ENCODE measurements at places on chromosomes 1 and 21.

DNA sequence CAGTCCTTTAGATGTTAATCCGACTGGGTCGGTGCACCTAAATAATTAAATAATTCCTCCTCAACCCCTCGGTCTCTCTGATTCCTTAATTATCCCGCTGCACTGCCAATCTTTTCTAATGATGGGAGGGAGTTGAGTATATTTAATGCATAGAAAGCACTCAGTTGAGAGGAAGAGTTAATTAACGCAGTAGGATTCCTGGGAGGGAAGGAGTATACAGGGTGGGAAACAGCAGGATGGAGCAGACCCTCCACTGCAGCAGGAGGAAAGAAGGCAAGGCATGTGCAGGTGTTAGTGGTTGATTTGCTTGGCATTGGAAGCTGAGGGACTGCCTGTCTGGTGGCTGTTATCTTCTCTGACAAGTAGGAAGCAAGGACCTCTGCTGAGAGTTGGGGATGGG, 9.9 kb upstream of the REN start:
- no peak for DNase-seq

DNA sequence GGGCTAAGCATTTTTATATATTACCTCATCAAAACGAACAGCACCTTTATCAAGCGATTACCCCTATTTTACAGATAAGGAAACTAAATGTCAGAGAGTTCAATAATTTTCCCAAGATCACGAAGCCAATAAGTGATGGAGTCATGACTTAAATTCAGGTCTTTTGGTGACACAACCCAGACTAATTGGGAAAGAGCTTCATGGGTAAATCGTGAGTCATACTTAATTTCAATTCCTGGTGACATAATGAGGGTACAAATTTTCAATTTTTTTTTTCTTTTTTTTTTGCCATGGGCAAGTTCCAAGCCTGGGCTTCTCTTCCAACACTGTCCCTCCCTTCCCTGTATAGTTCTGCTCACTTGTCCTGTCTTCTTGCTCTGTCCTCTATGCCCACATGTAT, 30.1 kb upstream of the IL10 start:
- DNase-seq: no peak

- no peak for DNase-seq
These were observed 57.8 kb downstream of the EPB41 start for GRCh38 chr1:28971980-28972771.

GRCh38 chr1:240800291-240800690, 188.3 kb upstream of the GREM2 start:
- no peak for DNase-seq

GRCh38 chr1:151787689-151788088, 2.6 kb downstream of the TDRKH start:
- DNase-seq: no peak

DNA sequence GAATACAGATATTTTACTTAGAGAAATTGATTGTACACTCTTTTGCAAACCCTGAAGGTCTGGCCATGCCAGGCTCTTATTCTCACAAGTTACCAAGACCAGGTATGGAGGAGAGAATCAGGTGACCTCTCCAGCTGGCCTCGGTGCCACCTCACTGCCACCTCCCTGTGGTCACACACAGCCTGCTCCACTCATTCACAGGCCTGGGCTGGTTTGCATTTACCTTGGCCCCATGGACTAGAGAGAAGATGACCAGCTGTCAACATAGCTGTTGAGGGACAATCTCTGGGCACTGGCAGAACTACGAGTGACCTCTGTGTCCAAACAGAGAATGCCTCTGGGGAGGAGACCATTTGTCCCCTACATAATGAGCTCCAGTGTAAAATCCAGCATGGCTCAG, 291.2 kb upstream of the RUNX1 start:
- DNase-seq: no peak

- no peak for DNase-seq
These were observed 268.9 kb downstream of the TGFB2 start for GRCh38 chr1:218614031-218614430.

GRCh38 chr21:31457675-31458074, 113.6 kb upstream of the TIAM1 start:
- DNase-seq: no peak

DNA sequence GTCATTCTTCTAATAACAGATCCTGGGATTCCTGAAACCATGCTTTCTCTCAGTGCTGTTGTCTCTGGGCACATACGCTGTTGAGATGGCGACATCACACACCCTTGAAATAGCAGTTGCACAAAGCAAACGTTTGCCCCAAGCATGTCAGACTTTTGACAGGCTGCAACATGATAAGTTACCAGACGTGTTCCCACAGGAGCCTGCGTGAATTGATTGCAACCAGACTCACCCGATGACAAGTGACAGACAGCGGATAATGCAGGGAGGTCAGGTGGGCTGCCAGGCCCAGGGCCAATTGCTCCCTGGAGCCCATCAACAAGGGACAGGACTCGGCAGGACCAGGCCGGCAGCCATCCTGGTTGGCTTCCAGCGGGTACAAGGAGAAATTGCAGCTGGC, 310.9 kb downstream of the SIPA1L2 start:
- DNase-seq: no peak

GRCh38 chr1:109149874-109150601, 36.1 kb downstream of the ELAPOR1 start:
- DNase-seq: no peak

DNA sequence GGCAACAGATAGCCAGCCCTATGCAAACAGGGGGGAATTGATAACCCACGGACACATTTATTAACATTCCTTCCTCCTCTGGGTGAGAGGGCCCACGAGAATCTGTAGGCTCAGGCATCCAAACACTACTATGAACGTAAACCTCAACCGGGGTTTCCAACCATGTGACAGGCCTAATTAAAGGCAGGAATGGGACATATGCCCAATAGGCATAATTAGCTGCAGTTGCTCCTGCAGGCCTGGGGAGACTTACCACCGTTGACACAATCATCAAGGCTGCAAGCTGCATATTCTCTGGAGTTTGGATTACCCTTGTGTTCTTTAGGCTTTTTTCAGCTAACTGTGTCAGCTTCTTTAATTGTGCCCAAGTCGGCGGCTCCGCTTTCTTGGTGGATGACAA, 22.2 kb upstream of the GBP1 start:
- no peak for DNase-seq

- DNase-seq: no peak
These were observed 616.9 kb downstream of the AJAP1 start for GRCh38 chr1:5271264-5271663.

DNA sequence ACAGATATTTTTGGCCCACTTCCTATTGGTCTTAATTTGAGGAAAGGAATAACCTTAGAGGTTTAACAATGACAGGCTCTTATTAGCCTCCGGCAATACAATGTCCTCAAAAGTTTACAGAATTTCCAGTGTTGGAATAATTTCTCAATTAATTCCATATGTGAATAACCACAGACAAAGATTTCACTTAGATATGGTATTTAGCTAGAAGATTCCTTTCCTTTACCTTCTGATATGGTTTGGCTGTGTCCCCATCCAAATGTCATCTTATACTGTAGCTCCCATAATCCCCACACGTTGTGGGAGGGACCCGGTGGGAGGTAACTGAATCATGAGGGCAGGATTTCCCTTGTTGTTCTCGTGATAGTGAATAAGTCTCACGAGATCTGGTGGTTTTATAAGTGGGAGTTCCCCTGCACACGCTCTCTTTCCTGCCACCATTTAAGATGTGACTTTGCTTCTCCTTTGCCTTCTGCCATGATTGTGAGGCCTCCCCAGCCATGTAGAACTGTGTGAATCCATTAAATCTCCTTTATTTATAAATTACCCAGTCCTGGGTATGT, 54.9 kb upstream of the RGS7 start:
- no peak for DNase-seq

DNA sequence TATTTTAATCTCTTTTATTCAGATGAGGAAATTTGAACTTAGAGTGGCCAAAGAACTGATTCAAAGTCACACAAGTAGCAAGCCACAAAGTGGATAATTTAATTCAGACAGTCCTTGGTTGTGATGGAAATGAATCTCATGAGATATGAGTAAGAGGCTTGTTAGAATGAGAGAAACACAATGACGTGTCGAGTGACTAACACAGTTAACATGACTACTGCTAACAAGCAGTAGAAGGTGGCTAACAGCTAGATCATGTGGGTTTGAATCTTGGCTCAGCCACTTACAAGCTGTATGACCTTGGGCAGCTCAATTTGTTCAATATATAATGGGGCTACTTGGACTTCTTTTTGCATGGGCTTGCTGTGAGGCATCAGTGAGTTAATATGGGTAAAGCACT, 104.5 kb upstream of the LMO4 start:
- no peak for DNase-seq

GRCh38 chr1:9842073-9842711, 18.4 kb upstream of the CLSTN1 start:
- no peak for DNase-seq

DNA sequence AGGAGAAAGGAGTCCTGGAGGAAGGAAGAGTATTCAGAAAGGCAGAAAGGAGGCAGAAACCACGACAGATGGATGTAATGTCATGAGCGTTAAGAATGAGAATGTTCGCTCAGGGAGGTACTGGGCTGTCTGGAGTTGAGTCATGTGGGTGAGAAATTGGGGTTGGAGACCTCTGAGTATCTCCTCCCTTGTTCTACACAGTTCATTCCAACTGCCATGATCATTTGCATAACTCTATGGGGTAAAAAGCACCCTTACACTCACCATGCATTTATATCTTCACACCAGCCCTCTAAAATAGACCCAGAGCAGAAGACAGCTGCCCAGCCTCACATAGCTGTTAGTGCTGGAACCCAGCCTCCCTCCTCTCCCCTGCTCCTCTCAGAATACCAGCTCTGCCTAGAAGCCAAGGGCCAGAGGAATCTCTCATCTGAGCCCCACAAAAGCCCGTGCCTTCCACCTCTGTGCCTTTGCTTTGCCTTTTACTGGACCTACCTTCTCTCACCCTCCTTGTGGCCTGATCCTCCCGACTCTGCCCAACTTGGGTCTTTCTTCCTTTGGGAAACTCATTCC, 85.2 kb downstream of the BEND5 start:
- no peak for DNase-seq

- DNase-seq: no peak
These were observed 35.2 kb upstream of the EDEM3 start for GRCh38 chr1:184789884-184790283.
